ENCODE measurements at places on chromosomes 1 and 21. TPM values are rescaled to one million over a fixed set of nuclear protein-coding genes. Genes with fewer than 3 reads are reported as not detected.

- no peak for DNase-seq
Observed at GRCh38 chr1:155352631-155353030, 31.9 kb downstream of the RUSC1 start.

GRCh38 chr1:55064861-55065263 is 25.5 kb downstream of the PCSK9 start:
- no peak for DNase-seq

CAMK2N1 gene
- polyA plus RNA-seq: 17.3 TPM

CD48 gene
- polyA plus RNA-seq: 0.30 TPM
